ENCODE measurements at places on chromosomes 12 and 14. TPM values are rescaled to one million over a fixed set of nuclear protein-coding genes. Genes with fewer than 3 reads are reported as not detected.

Gene TMPRSS12
- not detected for polyA plus RNA-seq

Gene KRT82
- not detected for polyA plus RNA-seq

Gene RTL1
- not detected for polyA plus RNA-seq

Gene RILPL2
- polyA plus RNA-seq, result 19.4 TPM

Gene GARIN6
- polyA plus RNA-seq, result not detected

Gene OR4Q2
- polyA plus RNA-seq, result not detected

Gene RASSF8
- polyA plus RNA-seq, result 10.6 TPM

Gene DENR
- 28.1 TPM for polyA plus RNA-seq

Gene CCND2
- 17.1 TPM for polyA plus RNA-seq

Gene NID2
- polyA plus RNA-seq, result 2.8 TPM

Gene SLC25A21
- polyA plus RNA-seq, result not detected

Gene FAIM2
- 0.05 TPM for polyA plus RNA-seq

Gene CISTR
- polyA plus RNA-seq, result not detected

Gene TTC6
- polyA plus RNA-seq, result not detected

Gene CNTN1
- 13.3 TPM for polyA plus RNA-seq
